Panc1 (cell line): ENCODE measurements at places on chromosomes 3 and 15. TPM values are rescaled to one million over a fixed set of nuclear protein-coding genes. Genes with fewer than 3 reads are reported as not detected.

DNA sequence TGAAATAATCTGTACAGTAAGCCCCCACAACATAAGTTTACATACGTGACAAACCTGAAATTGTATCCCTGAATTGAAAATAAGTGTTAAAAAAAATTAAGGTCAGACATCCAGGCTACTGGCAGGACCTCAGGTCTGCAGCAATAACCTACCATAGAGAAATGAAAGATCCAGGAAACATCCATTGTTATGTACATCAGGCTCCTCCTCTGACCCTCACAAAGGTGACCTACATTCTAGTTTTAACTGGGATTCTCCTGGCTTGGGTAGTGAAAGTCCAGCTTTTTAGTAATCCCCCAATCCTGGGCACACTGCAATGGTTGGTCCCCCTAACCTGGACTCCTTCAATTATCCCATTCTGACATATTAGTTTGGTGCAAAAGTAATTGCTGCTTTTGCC is 749.6 kb upstream of the LMCD1 start:
- no peak for DNase-seq

The ROBO2 gene
- 1.3 TPM for total RNA-seq

The FAN1 gene
- 16.4 TPM for total RNA-seq

- no peak for DNase-seq
Observed at GRCh38 chr3:137963463-137963862, 46.5 kb upstream of the CLDN18 start.

- no peak for DNase-seq
Observed at GRCh38 chr3:31687020-31687802, 154.5 kb downstream of the STT3B start.

The ISLR gene
- 0.28 TPM for total RNA-seq

GRCh38 chr15:29590701-29591100 is 231.6 kb downstream of the TJP1 start:
- DNase-seq, result no peak

- DNase-seq, result no peak
Observed at GRCh38 chr3:46712191-46713049, 5.2 kb downstream of the PRSS50 start.

The ITIH1 gene
- total RNA-seq, result 0.31 TPM

DNA sequence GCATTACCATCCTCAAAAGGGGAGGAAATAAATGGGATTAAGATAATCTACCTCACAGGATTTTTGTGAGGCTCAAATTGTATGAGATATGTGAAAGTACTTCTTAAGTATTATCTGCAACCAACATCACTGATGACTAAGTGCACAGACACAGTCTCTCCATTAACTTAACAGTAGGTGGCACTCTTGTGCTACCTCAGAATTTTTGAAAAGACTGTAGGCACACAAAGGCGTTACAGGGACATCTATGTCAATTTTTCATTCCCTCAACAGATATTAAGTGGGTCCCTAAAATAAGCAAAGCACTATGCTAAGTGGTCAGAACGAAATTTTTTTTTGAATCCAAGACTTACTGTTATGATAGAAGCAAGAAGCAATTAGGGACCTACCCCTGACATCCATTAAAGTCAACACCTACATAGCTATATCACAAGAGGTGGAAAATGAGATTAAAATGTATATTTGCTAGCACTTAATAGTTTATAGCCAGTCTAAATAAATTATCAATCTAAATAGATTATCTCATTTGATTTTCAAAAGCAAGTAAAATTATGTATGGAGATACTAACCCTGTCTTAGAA is 52.9 kb downstream of the RYK start:
- peak; percentile 67 for DNase-seq

- DNase-seq, result no peak
Observed at GRCh38 chr3:183688874-183689273, 8.7 kb upstream of the YEATS2 start.

DNA sequence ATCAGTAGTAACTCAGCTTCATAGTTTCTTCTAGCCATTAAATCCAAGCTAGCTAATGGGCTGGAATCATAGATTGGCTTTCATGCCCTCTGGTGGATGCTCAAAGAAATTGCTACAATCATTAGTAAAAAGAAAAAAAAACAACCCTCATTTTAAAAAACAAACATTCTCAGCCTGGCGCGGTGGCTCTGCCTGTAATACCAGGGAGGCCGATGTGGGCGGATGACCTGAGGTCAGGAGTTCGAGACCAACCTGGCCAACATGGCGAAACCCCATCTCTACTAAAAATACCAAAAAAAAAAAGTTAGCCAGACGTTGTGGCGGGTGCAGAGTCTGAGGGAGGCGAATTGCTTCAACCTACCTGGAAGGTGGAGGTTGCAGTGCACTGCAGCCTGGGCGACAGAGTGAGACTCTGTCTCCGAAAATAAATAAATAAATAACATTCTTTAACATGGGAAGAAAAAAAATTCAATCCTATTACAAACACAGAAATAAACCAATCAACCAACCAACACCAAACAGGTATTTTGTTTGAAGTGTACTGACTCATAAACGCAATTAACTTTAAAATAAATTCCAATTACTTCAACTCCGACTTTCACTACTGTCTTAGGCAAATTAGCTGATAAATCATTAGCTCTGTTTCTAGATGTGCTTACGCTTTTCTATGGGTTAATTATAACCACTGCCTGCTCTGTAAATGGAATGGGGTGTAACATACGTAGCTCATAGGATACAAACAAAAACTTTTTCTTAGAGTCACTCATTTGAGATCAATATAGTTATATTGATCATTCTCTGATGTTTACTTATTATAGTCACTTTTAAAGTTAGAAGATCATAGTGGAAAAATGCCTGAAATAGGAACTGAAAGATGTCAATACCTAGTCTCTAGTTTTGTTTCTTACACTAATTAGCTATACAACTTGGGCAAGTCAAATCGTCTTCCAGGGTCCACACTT is 24.9 kb downstream of the TMEM207 start:
- peak; percentile 93 for DNase-seq

The BLM gene
- 23.9 TPM for total RNA-seq

DNA sequence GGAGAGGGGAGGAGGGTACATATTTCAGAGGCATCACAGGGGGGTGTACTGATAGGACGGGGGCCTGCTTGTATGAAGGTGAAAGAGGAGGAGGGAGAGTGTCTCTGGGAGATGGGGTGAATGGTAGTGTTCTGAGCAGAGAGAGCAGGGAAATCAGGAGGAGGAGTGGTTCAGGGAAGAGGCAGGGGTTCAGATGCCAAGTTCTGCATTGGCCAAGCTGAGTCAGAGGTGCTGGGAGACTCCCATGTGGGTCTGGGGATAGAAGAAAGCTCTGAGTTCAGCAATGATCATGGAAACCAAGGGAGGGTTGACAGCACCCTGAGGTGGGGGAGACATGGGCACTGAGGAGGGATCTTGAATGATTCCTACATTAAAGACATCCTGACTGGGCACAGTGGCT is 3.0 kb downstream of the CYP8B1 start:
- no peak for DNase-seq

- no peak for DNase-seq
Observed at GRCh38 chr3:193971966-193972365, 164.0 kb upstream of the HES1 start.

The GUCA1C gene
- total RNA-seq, result not detected

- DNase-seq, result no peak
Observed at GRCh38 chr15:63466378-63467192, 37.8 kb upstream of the USP3 start.

GRCh38 chr15:60914360-60914759 is 314.7 kb downstream of the RORA start:
- no peak for DNase-seq

The RUVBL1 gene
- 122 TPM for total RNA-seq

DNA sequence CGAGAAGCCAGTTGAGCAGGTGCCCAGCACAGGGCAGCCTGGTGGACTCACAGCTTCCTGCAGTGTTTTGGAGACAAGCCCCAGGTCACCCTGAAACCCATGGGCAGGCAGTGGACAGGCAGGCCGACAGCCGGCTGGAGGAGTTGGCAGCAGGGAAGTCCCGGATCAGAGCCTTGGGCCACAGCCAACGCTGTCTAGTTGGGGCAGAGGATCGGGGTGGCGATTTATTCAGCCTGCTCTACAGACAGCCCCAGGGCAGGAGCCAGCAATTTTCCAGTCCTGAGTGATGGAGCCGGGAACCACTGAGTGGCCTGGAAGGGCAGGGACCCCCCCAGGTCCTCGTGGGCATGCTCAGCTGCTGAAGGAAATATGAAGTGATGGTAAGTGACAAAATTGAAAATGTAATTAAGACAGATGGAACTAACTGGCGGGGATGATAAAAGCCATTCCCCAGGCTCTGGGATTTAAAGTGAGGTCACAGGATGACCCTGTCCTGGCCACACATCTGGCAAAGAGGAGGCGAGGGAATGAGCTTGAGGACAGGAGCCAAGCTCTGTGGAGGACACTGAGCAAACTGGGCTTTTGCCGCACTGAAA is 34.4 kb upstream of the TBC1D21 start:
- DNase-seq, result no peak

GRCh38 chr15:87716422-87716821 is 540.1 kb downstream of the NTRK3 start:
- no peak for DNase-seq

- no peak for DNase-seq
Observed at GRCh38 chr3:46649436-46649835, 37.1 kb downstream of the FAM240A start.

- DNase-seq, result peak; percentile 87
Observed at GRCh38 chr3:190183121-190183520, 62.4 kb upstream of the P3H2 start.

DNA sequence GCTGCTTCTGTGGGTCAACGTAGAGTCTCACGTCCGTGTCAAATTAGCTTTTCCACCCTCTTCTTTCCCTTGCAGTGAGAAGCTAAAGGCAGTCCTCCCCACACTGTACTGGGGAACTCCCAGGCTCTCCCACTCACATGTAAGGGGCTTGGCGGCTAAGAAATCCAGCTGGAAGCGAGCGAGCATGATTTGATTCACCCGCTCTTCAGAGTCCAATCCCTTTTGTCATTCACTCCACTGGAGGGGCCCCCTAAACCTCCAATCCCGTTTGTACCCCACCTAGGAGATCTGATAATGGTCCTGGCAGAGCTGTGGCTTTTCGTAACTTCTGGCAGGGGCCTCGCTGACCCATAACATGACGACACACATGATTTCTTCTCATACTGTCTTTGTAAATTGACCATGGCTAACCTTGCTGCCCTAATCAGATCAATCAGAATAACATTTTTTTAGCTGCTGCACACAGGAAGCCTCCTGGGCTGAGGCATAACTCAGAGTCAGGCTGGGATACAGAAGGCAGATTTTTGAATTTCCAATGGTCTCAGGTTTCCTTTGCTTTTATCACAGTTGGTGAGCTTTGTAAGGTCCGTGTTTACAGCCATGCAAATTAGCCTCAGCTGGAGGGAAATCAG is 235.2 kb downstream of the GREM1 start:
- no peak for DNase-seq

The EPB42 gene
- total RNA-seq, result 0.10 TPM

The GABPB1 gene
- 20.0 TPM for total RNA-seq

- DNase-seq, result no peak
Observed at GRCh38 chr3:71629289-71629688, 45.8 kb upstream of the FOXP1 start.

GRCh38 chr15:48592933-48593332 is 52.6 kb downstream of the FBN1 start:
- DNase-seq, result no peak

DNA sequence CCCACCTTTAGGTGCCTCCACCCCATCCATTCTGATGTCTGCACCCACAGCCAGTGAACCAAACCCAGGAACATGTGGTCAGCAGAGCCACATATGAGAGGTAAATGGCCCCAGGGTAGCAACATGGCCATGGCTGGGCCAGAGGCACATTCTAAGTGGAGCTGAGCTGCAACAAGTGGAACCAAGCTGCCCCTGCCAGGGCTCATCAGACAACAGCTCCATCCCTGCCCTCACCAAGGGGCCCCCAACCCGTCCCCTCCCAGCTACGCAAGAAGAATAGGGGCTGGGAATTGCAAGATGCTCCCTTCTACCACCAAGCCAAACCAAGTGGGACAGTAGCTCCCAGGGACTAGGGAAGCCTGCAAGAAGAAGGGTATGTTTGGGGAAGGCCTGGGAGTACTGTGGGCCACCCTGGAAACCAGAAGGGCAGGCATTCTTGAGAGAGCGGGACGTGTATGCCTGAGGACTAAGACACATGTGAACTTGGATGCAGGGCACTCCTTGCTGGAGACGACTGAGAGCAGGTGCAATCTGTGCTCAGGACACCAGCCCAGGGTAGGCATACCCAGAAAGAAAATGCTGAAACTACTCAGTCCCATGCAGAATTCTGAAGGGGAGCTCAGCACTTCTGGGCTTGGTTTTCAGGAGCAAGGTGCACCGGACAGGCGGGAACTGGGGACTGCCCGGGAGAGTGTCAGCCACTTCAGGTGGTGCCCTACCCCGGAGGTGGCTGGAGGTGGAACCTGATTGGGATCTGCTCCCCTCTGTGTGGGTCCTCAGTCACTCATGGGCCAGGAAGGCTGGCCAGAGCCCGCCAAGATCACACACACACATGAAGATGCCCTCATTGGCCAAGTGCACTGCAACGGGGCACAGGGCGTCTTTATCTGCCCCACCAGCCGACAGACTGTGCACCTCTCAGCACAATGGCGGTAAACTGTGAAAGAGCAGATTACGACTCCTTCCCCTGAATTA is 9.5 kb downstream of the MYL3 start:
- no peak for DNase-seq

The CA12 gene
- total RNA-seq, result 0.74 TPM

- DNase-seq, result no peak
Observed at GRCh38 chr3:182626484-182627467, 166.5 kb upstream of the ATP11B start.

The SKOR1 gene
- 0.21 TPM for total RNA-seq

The IL12A gene
- total RNA-seq, result not detected

DNA sequence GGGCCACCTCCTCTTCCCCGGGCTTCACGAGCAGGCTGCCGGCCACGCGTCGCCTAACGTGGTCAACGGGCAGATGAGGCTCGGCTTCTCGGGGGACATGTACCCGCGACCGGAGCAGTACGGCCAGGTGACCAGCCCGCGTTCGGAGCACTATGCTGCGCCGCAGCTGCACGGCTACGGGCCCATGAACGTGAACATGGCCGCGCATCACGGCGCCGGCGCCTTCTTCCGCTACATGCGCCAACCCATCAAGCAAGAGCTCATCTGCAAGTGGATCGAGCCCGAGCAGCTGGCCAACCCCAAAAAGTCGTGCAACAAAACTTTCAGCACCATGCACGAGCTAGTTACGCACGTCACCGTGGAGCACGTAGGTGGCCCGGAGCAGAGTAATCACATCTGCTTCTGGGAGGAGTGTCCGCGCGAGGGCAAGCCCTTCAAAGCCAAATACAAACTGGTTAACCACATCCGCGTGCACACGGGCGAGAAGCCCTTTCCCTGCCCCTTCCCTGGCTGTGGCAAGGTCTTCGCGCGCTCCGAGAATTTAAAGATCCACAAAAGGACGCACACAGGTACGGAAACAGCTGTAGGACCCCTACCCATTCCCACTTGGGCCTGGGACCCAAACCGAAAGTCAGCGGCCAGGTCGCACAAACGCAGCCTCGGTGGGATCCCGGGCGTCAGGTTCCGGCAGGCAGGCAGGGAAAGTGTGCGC is 1.5 kb downstream of the ZIC1 start:
- DNase-seq, result no peak

The SPINK8 gene
- not detected for total RNA-seq

DNA sequence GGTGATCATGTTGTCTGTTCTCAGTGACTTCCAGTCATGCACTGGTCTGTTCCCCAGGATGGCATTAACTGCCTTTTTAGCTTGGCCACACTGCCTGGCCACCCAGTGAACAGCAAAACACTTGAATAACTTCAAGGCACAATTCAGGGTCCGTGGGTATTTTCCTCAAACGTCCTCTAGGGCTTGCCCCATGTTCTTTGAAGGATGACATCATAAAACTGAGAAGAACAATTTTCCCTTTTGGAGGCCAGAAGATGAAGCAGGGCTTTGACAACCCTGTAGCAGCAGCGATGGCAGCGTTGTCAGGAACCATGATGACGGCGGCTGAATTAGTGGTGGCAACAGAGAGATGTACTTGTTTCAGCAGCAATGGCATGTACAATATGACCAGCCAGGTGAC is 465.9 kb upstream of the ONECUT1 start:
- DNase-seq, result no peak
